Tibial artery (tissue), 4 donors: ENCODE measurements at places on chromosomes 16 and 17.

DNA sequence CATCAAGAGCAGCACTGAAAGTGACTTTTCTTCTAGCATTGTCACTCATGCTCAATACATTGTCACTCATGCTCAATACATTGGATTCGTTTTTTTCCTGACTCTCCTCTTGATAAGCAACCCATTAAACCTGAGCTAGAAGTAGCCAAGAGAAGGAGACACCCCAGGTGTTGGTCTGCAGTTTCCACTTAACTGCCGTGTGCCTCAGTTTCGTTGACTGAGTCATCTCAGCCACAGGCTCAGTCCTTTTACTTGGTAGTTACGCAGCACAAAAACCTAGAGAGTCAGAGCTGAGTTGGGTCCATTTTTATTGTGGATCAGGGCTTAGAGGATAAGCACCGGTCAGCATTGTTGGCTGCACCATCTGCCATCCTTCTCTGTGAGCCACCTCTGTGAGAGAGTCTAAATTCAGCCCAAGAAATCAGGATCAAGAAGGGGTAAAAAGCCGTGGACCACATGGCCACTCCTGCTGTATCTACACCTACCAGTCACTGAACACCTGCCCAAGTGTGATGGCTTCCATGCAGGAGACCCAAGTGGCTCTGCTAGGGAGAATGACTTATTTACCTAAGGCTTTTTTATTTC is 11.3 kb downstream of the GINS2 start:
- peaks cover 3% of the 10 kb centered on the region for H3K36me3 ChIP-seq
- H3K27me3 ChIP-seq, result no peaks in the 10 kb centered on the region
- DNase-seq, result no peak
- peaks cover 10% of the 10 kb centered on the region for H3K4me1 ChIP-seq

- no peaks in the 10 kb centered on the region for H3K27me3 ChIP-seq
- no peak overlapping the region for H3K27ac ChIP-seq
- no peaks in the 10 kb centered on the region for H3K4me1 ChIP-seq
- DNase-seq, result no peak
These were observed 40.0 kb downstream of the CIBAR2 start for GRCh38 chr16:85072076-85072860.

- no peak overlapping the region for H3K4me3 ChIP-seq
- H3K36me3 ChIP-seq, result peaks cover 5% of the 10 kb centered on the region
- H3K27me3 ChIP-seq, result no peaks in the 10 kb centered on the region
- H3K27ac ChIP-seq, result no peak overlapping the region
These were observed 2.8 kb downstream of the RAB40C start for GRCh38 chr16:592518-593306.

GRCh38 chr16:56628486-56629350 is 3.1 kb downstream of the MT1E start:
- H3K36me3 ChIP-seq, result no peaks in the 10 kb centered on the region
- no peak overlapping the region for H3K4me3 ChIP-seq
- H3K4me1 ChIP-seq, result peaks cover 38% of the 10 kb centered on the region

DNA sequence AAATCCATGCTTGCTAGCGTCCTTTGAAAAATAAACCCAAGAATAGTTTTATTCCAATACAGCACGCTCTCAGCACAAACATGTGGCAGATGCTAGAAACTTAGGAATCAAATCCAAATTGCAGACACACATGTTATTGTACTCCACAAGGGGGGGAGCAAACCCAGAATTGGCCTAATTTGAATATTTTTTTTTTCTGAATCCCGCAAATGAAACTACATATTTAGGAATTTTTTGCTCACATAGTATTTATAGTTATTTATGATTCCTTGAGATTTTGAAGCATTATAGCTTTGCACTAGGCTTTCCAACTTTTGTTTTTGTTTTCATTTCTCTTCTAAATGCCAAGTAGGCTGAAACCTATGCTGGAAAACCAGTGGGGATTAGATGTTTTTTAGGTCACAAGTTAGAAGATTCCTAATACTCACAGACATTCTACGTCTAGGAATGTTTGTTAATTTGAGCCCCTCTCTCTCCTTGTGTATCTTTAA is 59.3 kb upstream of the CDH11 start:
- H3K4me1 ChIP-seq, result no peaks in the 10 kb centered on the region
- DNase-seq, result no peak
- no peak overlapping the region for H3K27ac ChIP-seq
- H3K36me3 ChIP-seq, result no peaks in the 10 kb centered on the region
- H3K4me3 ChIP-seq, result no peak overlapping the region

DNA sequence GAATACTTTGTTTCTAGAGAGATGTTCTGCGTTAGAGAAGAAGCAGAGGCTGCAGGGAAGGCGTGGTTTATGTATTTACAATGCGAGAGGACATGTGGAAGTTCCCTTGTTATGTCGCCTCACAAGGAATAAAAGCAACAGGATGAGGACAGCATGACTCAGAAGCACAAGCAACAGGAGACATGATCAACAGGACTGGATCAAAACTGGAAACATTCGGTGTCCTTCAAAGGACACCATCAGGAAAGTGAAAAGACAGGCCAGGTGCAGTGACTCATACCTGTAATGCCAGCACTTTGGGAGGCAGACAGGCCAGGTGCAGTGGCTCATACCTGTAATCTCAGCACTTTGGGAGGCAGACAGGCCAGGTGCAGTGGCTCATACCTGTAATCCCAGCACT is 52.6 kb downstream of the CCDC57 start:
- no peak overlapping the region for H3K27ac ChIP-seq
- DNase-seq, result no peak
- H3K4me1 ChIP-seq, result no peaks in the 10 kb centered on the region
- H3K36me3 ChIP-seq, result peaks cover 37% of the 10 kb centered on the region

- DNase-seq, result no peak
- H3K36me3 ChIP-seq, result peaks cover 5% of the 10 kb centered on the region
- H3K4me3 ChIP-seq, result no peak overlapping the region
- H3K27ac ChIP-seq, result no peak overlapping the region
These were observed 18.1 kb downstream of the LYRM1 start for GRCh38 chr16:20918486-20919239.

GRCh38 chr17:44147812-44148211 is 6.1 kb downstream of the HROB start:
- no peaks in the 10 kb centered on the region for H3K27me3 ChIP-seq
- no peaks in the 10 kb centered on the region for H3K4me1 ChIP-seq
- H3K4me3 ChIP-seq, result no peak overlapping the region
- H3K27ac ChIP-seq, result no peak overlapping the region

- peak; percentile 87 for DNase-seq
- H3K27me3 ChIP-seq, result no peaks in the 10 kb centered on the region
- H3K4me1 ChIP-seq, result no peaks in the 10 kb centered on the region
- H3K4me3 ChIP-seq, result peak overlapping the region; percentile 66
These were observed 11.9 kb downstream of the TBX2 start for GRCh38 chr17:61411261-61412142.

DNA sequence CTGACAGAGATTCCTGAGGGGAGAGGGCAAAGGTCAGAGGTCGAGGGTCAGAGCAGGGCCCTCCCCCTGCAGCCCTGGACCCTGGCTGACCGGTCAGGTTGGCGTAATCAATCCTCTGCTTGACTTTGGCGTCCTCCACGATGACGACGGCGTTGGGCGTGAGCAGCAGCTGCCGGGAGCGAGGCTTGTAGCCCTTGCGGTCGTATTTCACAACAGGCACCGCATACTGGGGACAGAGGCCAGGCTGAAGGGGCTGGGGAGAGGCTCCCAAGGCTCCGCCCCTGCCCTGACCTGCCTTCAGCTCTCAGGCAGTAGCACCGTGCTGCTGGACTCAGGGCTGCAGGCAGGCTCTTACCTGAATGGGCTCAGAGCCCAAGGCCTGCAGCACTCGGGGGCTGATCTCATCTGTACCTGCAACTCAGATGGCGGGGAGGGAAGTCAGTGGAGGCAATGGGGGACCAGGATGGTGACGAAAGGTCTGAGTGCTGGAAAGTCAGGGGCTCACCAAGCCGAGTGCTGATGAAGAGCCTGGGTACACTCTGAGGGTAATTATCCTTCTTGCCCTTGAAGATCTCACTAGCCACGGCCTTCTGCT is 12.0 kb upstream of the CRK start:
- H3K36me3 ChIP-seq, result peaks cover 97% of the 10 kb centered on the region
- no peaks in the 10 kb centered on the region for H3K4me1 ChIP-seq
- H3K4me3 ChIP-seq, result no peak overlapping the region

DNA sequence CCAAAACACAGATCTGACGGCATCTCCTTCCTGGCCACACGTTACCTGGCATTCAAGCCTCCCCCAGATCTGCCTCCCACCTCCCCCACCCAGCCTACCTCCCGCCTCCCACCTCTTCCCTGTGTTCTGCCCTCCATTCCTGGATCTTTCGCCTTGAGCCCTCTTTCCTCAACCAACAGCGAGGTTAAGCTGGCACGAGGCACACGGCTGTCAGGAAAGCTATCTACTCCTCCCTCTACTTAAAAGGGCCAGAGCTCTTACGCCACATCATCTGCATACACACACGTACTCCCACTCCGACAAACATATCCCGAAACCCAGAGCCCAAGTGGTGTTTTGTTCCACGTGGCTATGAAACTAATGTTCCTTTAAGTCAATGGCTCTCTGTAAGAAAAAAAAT is 18.0 kb downstream of the WDR45B start:
- no peak for DNase-seq
- H3K27ac ChIP-seq, result no peak overlapping the region
- peaks cover 64% of the 10 kb centered on the region for H3K36me3 ChIP-seq
- H3K4me3 ChIP-seq, result no peak overlapping the region
- no peaks in the 10 kb centered on the region for H3K4me1 ChIP-seq

DNA sequence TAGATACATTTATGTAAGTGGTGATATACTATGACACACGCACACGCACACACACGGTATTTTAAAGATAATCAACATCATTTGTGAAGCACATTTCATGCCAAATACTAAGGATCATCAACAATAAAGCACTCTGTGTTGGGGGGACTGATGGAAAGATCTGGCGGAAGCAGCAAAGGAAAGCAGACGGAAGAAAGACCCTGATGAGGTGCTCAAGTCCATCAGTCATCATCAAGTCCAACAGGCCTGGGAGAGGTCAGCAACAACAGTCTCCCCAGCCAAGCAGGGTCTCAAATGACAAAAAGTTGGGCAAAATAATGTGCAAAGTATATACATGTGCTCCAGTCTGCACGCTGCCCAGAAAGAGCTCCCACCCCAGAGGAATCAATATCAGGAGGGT is 55.5 kb downstream of the HIC1 start:
- no peak overlapping the region for H3K4me3 ChIP-seq
- H3K27me3 ChIP-seq, result no peaks in the 10 kb centered on the region
- peaks cover 17% of the 10 kb centered on the region for H3K4me1 ChIP-seq
- no peaks in the 10 kb centered on the region for H3K36me3 ChIP-seq

DNA sequence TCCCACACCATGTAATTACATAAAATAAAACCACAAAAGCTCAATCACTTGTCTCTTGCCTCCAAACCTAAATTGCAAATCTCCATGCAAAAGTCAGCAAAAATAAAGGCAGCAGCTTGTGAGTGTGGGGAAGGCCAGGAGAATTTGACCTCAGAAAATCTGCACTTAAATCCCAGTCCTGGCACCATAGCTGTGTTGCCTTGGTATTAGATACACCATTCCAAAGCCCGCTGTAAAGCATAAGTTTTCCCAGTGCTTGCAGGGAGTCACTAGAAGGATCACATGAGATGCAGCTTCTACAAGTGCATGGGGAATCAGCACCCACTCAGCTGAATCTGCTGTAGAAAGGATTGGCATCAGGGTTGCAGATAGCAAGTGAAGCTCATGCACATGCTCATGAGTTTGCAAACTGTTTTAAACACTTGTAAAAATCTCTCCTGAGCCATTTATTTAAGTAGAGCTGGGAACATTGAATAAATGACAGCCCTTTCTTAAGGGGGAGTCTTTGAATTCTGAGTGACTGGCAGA is 495.0 kb upstream of the HSBP1 start:
- H3K4me3 ChIP-seq, result no peak overlapping the region
- H3K36me3 ChIP-seq, result no peaks in the 10 kb centered on the region
- no peak overlapping the region for H3K27ac ChIP-seq
- no peaks in the 10 kb centered on the region for H3K4me1 ChIP-seq
- no peak for DNase-seq

DNA sequence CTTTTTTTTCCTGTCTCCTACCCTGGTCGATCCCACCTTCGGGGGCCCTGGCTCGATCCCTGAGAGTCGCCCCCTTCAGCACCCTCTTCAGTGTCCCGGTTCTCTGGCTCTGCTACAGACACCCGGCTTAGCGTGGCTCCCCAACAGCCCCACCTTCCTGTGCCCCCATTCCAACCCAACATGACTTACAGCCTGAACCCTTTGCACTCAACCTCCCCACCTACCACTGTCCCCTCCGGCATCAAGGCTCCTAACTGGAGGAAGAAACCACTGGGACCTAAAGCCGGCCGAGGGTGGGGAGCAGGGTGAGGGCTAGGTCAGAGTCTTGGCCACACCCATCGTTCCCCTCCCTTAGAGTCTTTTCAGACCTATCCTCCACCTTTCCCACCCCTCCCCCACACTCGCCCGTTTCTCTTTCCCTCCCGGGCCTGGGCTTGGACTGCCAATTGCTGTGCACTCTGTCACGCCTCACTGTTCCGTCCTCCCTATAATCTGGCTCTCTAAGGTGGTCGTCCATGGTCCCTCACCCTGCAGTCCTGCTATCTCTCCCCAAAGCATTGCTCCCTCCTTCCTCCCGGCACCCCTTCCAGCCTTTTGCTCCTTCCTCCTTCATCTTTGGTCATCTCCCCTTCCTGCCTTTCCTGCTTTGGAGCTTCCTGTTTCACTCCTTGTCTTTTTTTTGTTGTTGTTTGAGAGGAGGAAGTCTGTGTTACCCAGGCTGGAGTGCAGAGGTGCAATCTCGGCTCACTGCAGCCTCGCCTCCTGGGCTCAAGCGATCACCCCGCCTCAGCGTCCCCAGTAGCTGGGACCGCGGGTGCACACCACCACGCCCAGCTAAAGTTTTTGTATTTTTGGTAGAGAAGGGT is 890 bp upstream of the CLDN7 start:
- H3K36me3 ChIP-seq, result peaks cover 17% of the 10 kb centered on the region
- peaks cover 69% of the 10 kb centered on the region for H3K27me3 ChIP-seq
- H3K4me3 ChIP-seq, result no peak overlapping the region
- no peaks in the 10 kb centered on the region for H3K4me1 ChIP-seq
- no peak for DNase-seq
- no peak overlapping the region for H3K27ac ChIP-seq

- DNase-seq, result no peak
- H3K27me3 ChIP-seq, result no peaks in the 10 kb centered on the region
- no peaks in the 10 kb centered on the region for H3K36me3 ChIP-seq
- H3K4me3 ChIP-seq, result no peak overlapping the region
These were observed 122.4 kb downstream of the LAT start for GRCh38 chr16:29107299-29107698.

DNA sequence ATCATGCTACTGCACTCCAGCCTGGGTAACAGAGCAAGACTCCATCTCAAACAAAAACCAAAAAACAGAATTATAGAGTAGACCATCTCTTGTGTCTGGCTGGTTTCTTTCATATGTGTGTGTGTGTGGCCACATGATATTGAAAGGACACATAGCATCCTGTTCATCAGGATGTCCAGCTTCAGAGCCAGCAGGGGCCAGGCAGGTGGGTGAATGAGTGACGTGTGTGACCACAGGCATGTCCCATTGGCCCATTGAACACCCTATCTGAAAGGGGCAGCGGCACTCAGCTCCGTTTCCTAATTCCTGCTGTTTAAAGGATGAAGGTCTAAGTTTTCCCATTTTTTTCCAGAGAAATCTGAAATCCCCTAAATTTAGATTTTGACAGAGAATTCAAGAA is 174.2 kb downstream of the PRKCB start:
- no peak overlapping the region for H3K27ac ChIP-seq
- no peaks in the 10 kb centered on the region for H3K4me1 ChIP-seq
- no peaks in the 10 kb centered on the region for H3K27me3 ChIP-seq
- H3K4me3 ChIP-seq, result no peak overlapping the region
- no peak for DNase-seq
